ENCODE measurements at places on chromosomes 5 and 9. TPM values are rescaled to one million over a fixed set of nuclear protein-coding genes. Genes with fewer than 3 reads are reported as not detected.

Gene SOX30
- 0.23 TPM for total RNA-seq

Gene MAMDC2
- 13.4 TPM for total RNA-seq

GRCh38 chr5:158979749-158980521 lies 119.8 kb downstream of the EBF1 start:
- peak; percentile 89 for DNase-seq

Gene BTNL8
- total RNA-seq, result not detected

- DNase-seq, result no peak
Measured at GRCh38 chr5:139861021-139861888, 65.6 kb downstream of the PSD2 start.

Gene MLANA
- not detected for total RNA-seq

GRCh38 chr9:6239048-6239461 lies 23.4 kb downstream of the IL33 start:
- no peak for DNase-seq

DNA sequence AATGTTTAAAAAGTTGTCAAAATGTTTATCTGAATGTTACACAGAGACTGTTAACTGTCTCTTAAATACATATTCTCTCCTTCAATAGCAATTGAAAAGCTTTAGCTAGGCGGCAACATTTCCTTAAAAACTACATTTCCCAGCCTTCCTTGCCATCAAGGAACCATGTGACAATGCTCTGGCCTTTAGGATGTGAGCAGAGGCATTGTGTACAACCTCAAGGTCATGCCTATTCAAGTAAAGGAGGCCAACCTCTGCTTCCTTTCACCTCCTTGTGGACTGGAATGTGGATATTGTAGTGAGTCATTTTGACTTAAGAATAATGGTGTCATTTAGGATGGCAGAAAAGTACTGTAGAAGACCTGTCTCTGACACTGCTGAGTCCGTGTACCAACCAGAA lies 23.7 kb upstream of the MROH2B start:
- no peak for DNase-seq

DNA sequence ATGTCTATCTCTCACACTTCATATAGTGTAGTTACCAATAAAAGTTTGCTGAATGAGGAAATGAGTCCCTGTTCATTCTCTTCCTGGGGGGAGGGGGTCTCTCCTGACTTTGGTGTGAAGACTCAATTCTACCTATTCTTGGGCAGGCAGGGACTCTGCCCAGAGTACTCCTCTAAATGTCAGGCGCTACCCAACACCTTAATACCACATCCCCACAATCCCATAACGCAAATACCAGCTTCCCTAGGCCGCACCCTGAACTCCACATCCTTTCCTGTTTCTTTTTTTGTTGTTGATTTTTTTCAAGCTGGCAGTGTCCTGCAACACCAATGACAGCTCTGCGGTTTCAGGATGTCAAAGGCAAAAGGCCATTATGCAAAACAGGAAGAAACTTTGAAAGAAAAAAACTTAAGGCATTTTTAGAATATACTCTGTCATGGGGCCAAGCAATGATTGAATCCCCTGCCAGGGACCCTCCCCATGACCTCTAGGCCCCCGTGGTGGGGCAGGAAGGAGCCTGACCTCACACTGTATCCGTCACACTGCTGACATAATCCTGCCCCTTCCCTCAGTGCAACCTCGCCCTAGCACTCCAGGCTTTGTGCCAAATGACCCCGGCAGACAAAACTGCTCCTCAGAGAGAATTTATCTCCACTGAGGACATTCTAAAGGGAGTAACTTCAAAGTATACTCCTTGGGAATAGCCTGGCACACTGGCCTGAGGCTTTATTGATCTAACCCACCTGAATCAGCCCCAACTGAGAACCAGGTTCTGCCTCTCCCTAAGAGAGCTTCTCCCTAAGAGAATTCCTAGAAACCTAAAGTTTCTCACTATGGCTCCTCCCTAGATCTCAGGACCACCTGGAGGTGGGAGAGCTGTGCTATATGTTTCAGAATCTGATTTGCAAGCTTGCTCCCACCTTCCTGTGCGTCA lies 8.0 kb downstream of the B4GALT1 start:
- DNase-seq, result peak; percentile 94

- DNase-seq, result no peak
Measured at GRCh38 chr9:125633116-125633745, 73.8 kb downstream of the MAPKAP1 start.

GRCh38 chr9:111348821-111349271 lies 18.8 kb upstream of the OR2K2 start:
- DNase-seq, result no peak

DNA sequence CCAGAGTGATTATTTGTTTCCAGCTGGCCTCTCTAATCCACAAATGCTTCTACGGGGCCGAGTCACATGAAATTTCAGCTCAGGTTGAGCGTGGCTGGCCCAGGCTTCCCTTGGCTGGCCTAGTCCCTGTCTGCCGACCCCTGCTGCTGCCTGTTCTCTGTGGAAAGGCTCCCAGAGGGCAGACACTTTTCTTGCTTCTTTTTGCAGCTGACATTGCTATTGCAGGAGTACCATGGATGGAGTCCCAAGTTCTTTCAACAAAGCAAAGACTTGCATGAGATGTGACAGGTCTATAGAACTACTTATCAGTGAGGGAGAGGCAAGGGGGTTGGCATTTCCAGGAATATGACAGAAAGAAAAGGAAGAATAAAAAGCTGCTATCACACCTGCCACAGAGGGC lies 287.4 kb upstream of the ARRDC3 start:
- DNase-seq, result no peak

Gene TIGD6
- 4.7 TPM for total RNA-seq

Gene SPINK6
- not detected for total RNA-seq

Gene RELL2
- 3.0 TPM for total RNA-seq

Gene PCDHB9
- total RNA-seq, result 5.3 TPM

Gene ITGA2
- total RNA-seq, result 21.3 TPM

Gene GAS1
- 160 TPM for total RNA-seq

DNA sequence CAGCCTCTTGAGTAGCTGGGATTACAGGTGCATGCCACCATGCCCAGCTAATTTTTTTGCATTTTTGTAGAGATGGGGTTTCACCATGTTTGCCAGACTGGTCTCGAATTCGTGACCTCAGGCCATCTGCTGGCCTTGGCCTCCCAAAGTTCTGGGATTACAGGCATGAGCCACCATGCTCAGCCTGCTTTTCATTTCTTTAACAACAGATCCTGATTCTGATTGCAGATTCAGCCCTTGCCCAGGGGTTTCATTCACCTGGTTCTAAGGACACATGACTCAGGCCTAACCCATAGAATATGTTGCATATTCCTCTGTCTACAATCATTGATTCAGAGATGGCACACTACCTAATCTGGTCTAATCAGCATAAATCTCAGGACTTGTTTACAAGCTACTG lies 56.1 kb upstream of the CCDC112 start:
- no peak for DNase-seq

DNA sequence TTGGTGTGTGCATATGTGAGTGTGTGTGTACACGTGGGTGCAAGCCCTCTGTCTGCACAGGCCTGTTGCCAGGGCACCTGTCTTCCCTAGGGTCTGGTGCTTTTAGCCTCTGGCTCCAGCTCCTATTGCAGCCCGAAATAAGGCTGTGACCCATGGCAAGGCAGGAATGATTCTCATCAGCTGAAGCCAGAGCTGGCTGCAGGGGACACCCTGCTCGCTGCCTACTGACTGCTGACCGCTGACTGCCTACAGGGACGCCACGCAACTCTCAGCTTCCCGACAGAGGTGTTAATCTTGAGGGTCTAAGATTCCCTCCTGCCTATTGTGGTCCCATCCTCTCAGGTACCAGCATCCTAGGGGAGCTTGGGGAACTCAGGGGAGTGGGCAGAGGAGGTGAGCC lies at the start of gene MYOZ3:
Gene MYOZ3, plus strand, starts transcription at position 166 of the 400 bp plus-strand sequence. CDS start 1,691 bp downstream, outside the sequence.
- no peak for DNase-seq

- no peak for DNase-seq
Measured at GRCh38 chr9:135048758-135049444, 38.6 kb upstream of the OLFM1 start.

DNA sequence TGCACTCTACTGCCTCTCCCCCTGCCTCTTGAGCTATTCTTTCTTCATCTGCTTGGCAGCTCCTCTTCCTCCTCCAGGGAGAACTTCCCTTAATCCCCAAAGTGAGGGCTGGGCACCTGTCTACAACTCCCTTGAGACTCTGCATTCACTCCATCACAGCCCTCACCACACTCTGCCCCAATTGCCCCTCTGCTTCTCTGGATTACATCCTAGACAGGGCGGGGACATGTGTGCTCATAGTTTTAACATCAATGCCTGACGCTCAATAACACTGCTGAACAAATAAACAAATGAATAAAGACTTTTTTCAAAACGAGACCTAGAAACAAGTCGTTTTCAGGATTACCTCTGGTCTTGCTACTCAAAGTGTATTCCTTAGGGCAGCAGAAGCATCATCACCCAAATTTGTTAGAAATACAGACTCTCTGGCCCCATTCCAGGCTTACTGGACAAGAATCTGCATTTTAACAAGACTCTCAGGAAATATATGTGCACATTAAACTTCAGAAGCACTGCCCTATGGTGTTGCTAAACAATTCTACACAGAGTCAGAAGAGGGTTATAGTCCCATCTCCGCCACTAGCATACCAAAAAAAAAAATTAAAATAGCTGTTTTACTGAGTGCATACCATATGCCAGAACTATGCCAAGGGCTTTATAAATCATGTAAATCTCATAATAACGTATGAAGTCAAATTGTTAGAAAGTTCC lies 115.6 kb downstream of the CDK5RAP2 start:
- no peak for DNase-seq

Gene LECT2
- total RNA-seq, result not detected

DNA sequence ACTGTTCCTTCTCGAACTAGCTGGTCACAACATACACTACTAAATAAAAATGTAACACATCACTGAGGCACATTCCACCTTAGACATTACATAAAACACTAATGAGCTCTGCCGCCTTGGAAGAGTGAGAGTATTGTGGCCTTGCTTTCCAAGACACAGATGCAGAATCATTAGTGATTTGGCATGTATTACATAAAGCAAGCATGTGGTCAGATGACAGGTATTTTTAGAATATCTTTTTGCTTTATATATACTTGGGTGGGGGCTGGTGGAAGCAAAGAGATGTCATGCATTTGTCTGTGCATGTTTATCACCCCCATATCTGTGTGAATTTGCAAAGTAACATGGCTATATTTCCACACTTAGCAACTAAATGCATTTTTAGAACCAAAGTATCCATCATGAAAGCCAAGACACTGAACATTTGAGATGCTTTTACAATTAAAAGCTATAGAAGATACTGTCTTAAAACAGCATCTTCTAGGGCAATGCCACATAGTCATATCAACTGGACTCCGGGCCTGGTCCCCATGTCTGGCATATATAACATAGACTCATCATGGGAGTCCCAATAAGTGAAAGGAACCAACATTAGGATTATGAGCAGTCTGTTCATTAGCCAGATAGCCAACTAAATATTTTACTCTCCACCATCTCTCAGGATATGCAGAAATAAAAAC lies 213.5 kb downstream of the MEF2C start:
- no peak for DNase-seq

DNA sequence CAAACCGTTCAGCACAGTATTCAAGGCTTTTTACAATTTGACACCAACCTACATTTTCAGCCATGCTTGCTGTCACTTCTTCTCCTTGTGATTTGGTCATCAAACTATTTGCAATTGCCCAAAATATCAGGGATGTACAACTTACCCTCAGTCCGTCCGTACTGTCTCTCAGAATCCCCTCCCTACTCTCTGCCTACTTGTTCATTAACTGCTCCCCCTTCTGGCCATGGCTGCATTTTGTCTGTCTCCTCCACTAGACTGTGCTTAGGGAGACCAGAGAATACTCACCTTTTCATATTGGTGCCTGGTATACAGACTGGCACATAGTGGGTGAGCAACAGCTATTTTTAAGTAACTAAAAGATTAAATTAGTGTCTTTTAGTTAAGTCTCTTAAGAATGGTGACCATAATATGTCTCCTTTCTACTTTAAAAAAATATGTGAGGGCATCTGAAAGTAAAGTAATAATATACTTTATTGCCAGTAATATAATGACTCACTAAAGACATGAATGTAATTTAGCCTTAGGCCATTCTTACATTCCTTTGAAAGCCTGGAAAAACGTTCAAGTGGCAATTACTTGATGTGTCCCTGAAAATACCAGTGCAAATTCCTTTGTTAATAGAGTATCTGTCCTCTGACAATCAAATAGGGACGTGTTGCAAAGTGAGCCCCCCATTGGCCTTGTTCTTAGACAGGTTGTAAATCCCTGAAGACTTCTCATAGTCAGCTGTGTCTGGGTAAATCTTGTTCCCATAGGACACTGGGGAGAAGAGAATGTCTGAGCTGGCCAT lies 27.8 kb downstream of the PRLR start:
- DNase-seq, result no peak

Gene SLC27A6
- total RNA-seq, result not detected

- no peak for DNase-seq
Measured at GRCh38 chr5:179415291-179416060, 70.2 kb upstream of the ADAMTS2 start.

- no peak for DNase-seq
Measured at GRCh38 chr9:82939451-82939850, 123.5 kb downstream of the RASEF start.

Gene ITK
- 1.2 TPM for total RNA-seq

Gene EIF4E1B
- total RNA-seq, result not detected

DNA sequence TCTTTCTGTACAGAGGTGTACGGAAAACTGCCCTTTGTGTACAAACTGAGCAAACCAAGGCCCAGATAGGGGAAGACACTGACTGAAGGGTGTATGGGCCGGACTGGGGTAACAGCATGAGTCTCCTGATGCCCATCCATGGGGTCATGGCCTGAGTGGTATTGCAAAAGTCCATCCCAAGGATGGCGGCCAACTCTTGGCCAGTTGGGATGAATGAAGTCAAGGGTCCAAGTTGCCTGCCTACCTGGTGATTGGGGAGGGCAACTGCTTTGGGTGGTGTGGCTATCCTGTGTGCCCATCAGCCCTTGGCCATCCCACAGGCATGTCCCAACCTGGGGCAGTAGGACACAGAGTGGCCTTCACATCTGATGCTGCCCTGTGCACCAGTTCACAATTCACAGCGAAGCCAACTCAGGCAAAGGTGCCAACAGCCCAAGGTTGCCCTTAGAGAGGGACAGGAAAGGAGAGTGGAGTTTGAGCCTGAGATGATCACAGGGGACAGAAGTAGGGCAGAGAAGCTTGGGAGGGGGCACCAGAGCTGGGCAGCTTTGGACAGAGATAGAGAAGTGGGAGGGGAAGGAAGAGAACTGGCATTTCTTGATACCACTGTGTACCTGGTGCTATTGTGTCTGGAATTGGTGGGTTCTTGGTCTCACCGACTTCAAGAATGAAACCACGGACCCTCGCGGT lies 46.6 kb downstream of the COL15A1 start:
- no peak for DNase-seq

Gene ADRA1B
- total RNA-seq, result 8.0 TPM

Gene BARHL1
- total RNA-seq, result not detected

GRCh38 chr9:70131296-70131695 lies 87.6 kb downstream of the MAMDC2 start:
- no peak for DNase-seq

Gene CTNND2
- total RNA-seq, result 1.6 TPM

DNA sequence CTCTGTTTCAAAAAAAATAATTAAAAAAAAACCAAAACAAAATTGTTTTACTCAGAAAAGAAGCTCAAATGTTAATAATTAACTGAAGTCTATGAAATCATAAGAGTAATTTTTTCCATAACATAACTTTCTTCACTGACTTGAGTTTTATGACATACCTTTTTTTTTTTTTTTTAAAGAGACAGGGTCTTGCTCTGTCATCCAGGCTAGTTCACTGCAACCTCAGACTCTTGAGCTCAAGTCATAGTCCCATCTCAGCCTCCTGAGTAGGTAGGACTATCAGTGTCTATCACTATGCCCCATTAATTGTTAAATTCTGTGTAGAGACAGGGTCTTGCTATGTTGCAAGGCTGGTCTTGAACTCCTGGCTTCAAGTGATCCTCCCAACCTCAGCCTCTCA lies 21.9 kb downstream of the SAR1B start:
- no peak for DNase-seq

Gene GPR151
- total RNA-seq, result not detected
